Activated T-cell treated with anti-CD3 and anti-CD28 coated beads, Interleukin-2, amount 50 U/mL, for 1 hour (primary cell): ENCODE measurements at places on chromosomes 16 and 17.

GRCh38 chr17:43092901-43093300, 32.3 kb downstream of the BRCA1 start:
- DNase-seq = no peak

DNA sequence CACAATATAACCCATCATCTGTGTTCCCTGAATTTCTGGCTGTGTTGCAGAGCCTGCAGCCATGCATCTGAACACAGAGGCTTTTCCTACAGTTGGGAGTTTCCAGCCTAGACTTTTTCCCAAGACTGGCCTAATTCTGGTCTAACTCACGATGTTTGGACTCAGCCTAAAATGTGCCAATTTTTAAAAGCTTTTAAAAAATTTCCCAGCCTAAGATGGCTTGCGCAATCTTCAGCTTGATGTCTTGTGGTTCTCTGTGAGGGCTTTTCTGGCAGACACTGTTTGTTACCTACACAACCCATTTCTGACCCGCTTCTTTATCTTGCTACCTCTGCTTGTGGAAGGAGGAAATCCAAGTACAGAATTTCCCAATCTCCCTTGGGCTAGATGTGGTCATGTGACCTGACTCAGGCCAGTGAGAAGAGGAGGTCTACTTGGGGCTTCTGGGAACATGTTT, 72.7 kb upstream of the GAS7 start:
- no peak for DNase-seq

- no peak for DNase-seq
Measured at GRCh38 chr17:34408439-34408838, 45.4 kb upstream of the CCL1 start.

DNA sequence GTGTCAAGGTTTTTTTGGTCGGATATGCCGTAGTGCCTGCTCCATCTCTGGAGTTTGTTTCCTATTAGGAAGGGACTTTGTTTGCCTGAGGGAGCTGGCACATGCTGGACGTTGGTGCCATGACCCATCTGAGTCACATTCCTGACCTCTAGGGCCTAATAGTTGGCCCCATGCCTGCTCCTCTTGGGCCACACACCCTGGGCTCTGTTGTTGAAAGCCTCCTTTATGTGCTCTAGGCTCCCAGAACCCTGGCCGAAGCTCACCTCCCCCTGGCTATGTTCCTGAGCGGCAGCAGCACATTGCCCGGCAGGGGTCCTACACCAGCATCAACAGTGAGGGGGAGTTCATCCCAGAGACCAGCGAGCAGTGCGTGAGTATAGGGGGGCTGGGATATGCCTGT, 18.4 kb downstream of the LIMD2 start:
- no peak for DNase-seq

GRCh38 chr17:17719966-17720543, 38.8 kb downstream of the RAI1 start:
- no peak for DNase-seq

DNA sequence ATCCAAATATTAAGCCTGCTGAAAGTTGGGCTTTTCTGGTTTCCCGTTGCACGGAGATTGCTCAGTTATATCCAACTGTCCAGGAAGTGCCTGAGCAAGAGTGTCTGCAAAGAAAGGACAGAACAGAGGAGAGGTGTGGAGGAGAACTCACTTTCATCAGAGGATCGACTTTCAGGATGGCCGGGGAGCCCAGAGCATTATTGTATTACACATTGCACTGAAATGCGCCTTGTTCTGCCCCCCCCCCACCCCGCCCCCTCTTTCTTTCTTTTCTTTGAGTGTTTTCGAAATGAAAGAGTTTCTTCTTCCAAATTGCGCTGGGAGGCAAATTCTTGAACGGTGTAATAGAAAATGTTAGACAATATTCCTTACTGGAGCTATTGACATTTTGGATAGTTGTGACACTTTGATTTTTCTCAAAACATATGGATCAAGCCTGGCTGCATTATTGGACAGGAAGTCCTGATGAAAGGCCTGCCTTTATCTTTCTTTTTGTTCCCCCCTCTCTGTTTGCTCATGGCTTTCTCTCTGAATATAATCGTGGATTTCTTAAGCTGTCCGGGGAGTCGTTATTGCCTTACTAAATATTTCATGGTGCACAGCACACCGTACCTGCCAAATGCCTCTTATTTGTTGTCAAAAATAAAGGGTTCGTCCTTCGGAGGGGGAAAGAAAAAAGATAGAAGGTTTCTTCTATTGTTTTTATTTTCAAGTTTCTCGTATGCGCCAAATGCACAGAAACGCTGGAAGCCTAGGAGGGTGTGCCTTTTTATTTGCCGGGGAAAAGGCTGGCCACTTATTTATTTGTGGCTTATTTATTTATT, 110.8 kb downstream of the IRX3 start:
- no peak for DNase-seq

GRCh38 chr17:76195281-76196096, 44.8 kb downstream of the RNF157 start:
- no peak for DNase-seq

- no peak for DNase-seq
Measured at GRCh38 chr17:37338847-37339246, 36.9 kb upstream of the C17orf78 start.

- DNase-seq = no peak
Measured at GRCh38 chr16:58074657-58075056, 49.1 kb downstream of the MMP15 start.

DNA sequence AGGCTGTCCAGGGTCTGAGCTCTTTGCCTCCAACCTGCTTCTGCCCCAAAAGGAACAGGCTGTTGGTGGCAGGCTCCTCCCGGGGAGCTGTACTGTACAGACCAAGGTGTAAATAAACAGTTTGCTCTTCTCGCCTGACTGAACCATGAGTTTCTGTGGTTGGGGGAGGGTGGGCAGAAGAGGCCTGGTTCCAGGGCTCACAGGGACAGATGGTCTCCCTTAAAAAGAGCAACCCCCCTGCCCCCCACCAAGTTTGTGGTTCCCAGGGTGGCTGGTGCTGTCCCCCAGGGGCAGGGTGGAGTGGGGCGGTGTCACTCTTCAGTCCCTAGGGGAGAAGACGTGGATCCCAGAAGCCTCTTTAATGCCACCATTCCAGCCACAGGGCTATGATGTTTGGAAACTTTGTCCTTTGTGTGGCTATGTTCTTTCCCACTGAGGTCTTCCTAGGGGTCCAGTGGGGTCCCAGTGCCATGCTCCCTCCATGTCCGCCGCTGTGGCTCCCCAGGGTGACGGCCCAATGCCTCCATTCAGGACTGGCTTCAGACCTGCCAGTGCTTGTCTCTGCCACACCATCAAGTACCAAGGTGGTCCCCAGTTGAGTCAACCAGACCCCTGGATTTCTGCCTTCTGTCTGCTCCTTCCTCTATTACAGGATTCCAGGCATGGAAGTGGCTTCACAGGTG, 146.7 kb downstream of the RAB11FIP4 start:
- no peak for DNase-seq

GRCh38 chr17:38619937-38620550, 14.3 kb upstream of the SRCIN1 start:
- DNase-seq = no peak

DNA sequence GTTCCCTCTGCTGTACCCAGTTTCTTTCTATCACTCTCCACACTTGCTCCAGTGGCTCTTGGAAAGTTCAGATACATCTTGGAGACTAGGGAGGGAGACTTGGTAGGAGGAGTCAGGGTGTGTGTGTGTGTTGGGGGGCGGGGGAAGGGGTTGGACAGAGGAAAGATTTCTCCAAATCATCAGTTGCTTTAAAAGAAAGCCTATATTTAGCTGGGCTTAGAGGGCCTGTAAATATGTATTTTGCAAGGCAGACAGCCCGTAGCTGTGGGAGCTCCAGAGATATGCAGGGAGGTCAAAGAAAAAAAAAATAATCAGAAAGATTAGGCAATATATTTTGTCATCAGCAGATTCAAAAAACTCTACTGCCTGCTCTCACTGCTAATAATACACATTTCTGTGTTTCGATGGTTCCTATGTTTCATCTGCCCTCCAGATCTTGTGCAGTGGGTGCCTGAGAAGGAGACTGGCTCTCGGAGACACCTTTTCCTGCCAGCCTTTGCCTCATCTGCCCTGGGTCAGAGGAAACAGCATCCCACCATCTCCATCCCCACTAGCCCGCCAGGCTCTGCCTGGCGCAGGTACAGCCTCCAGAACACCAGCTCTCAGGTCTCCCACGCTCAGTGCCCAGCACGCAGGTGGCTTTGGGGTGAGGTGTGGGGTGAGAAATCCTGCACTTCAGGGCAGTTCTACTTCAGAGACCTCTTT, 4.8 kb upstream of the PPP1R9B start:
- DNase-seq = no peak

- no peak for DNase-seq
Measured at GRCh38 chr17:35694906-35695305, 36.5 kb upstream of the RASL10B start.

GRCh38 chr16:18983565-18984434, at the start of gene TMC7:
TSS of gene TMC7 (plus strand) at chr16:18983934. CDS start at chr16:18984064, 130 bp downstream.
- DNase-seq = no peak

- DNase-seq = no peak
Measured at GRCh38 chr17:72119873-72120641, 763 bp upstream of the SOX9 start.

- no peak for DNase-seq
Measured at GRCh38 chr16:97822-98221, 19.8 kb downstream of the MPG start.

DNA sequence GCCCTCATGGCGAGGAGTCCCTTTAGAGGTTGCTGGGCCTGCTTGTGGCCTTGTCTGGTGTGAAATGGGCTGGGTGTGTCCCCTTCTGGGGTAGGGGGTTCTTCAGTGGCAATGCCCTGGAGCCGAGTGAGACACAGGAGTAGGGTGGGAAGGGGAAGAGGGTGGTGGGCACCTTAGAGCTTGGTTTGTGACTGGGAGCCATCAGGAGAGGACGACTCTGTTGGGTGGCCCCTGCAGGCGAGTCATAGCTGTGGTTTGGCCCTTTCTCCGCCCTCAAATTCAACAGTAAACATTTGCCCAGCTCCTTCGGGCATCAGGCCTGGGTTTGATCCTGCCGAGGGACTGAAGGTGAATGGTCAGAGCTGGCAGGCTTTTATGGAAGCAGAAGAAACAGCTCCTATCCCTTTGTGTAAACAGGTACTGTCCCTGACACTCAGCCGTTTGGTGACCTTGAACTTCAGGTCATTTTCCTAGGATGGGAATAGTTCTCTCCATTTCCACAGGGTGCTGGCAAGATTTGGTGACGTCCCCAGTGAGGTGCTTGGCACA, 2.9 kb downstream of the E4F1 start:
- no peak for DNase-seq

GRCh38 chr16:9650284-9650683, 531.9 kb downstream of the GRIN2A start:
- DNase-seq = no peak

- DNase-seq = no peak
Measured at GRCh38 chr17:41835214-41835799, 725 bp downstream of the NT5C3B start.

- DNase-seq = no peak
Measured at GRCh38 chr16:89176147-89176690, 4.7 kb downstream of the CDH15 start.
